ENCODE measurements at places on chromosomes 7 and 10. TPM values are rescaled to one million over a fixed set of nuclear protein-coding genes. Genes with fewer than 3 reads are reported as not detected.

ZNF365 gene
- total RNA-seq = not detected

ADAM12 gene
- total RNA-seq = 9.0 TPM

VAX1 gene
- 26.3 TPM for total RNA-seq

TMEM254 gene
- total RNA-seq = 16.6 TPM

TMEM176B gene
- total RNA-seq = 1.4 TPM

- no peak overlapping the region for H3K27ac ChIP-seq
- no peak overlapping the region for H3K4me3 ChIP-seq
- no peaks in the 10 kb centered on the region for H3K4me1 ChIP-seq
- no peak for DNase-seq
These were observed 109.6 kb downstream of the TCERG1L start for GRCh38 chr10:131201741-131202515.

- H3K4me1 ChIP-seq = peaks cover 37% of the 10 kb centered on the region
- H3K27me3 ChIP-seq = peaks cover 26% of the 10 kb centered on the region
- peak overlapping the region; percentile 76 for H3K4me3 ChIP-seq
- no peaks in the 10 kb centered on the region for H3K36me3 ChIP-seq
- H3K27ac ChIP-seq = no peak overlapping the region
These were observed 5.1 kb upstream of the ZNF503 start for GRCh38 chr10:75406462-75407223.

DNA sequence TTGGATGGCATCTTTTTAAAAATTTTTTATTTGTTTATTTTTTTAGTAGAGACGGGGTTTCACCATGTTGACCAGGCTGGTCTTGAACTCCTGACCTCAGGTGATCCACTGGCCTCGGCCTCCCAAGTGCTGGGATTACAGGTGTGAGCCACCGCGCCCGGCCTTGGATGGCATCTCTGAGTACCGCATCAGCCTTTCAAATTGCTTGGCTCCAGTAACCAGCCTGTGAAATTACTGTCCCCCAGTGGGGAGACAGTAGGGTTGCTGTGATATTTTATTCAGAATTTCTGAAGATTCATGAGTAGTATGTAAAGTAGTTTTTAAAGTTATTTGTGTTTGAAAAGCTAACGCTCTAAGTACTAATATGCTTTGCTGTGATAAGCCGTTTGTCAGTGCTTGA lies 1.2 kb downstream of the NUB1 start:
- no peaks in the 10 kb centered on the region for H3K27me3 ChIP-seq
- H3K27ac ChIP-seq = no peak overlapping the region
- H3K4me1 ChIP-seq = peaks cover 3% of the 10 kb centered on the region
- no peak overlapping the region for H3K4me3 ChIP-seq
- peaks cover 9% of the 10 kb centered on the region for H3K36me3 ChIP-seq

GRCh38 chr10:53619671-53620070 lies 847.1 kb upstream of the MBL2 start:
- H3K4me3 ChIP-seq = no peak overlapping the region
- H3K4me1 ChIP-seq = no peaks in the 10 kb centered on the region
- H3K36me3 ChIP-seq = no peaks in the 10 kb centered on the region
- H3K27ac ChIP-seq = no peak overlapping the region
- H3K27me3 ChIP-seq = no peaks in the 10 kb centered on the region
- no peak for DNase-seq

- no peaks in the 10 kb centered on the region for H3K36me3 ChIP-seq
- no peak for DNase-seq
- H3K27me3 ChIP-seq = no peaks in the 10 kb centered on the region
These were observed 209.4 kb upstream of the PRSS1 start for GRCh38 chr7:142539901-142540300.

DNA sequence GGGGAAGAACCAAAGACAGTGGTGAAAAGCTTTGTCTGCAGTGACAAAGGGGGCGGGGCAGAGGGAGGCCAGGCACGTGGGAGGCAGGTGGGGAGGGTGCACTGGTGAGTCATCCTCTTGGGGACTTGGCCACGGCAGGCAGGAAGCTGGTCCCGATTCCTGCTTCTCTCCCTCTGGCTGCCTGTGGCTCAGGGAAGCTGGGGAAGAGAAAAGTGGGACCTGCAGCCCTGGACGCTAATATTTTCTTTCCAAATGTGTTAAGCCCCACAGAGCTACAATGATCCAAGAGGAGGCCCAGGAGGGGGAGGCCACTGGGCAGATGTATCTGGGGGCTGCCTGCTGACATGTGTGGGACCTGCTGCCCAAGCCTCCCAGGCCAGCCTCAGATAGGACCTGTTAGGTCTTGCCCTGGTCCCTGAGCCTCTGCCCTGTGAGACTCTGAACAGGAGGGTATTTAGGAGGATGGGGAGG lies 231.8 kb downstream of the KCNMA1 start:
- peak overlapping the region; percentile 26 for H3K27ac ChIP-seq
- no peaks in the 10 kb centered on the region for H3K36me3 ChIP-seq
- H3K4me1 ChIP-seq = peaks cover 15% of the 10 kb centered on the region
- DNase-seq = peak; percentile 34
- peaks cover 3% of the 10 kb centered on the region for H3K27me3 ChIP-seq
- H3K4me3 ChIP-seq = no peak overlapping the region

- H3K36me3 ChIP-seq = peaks cover 4% of the 10 kb centered on the region
- H3K27ac ChIP-seq = no peak overlapping the region
- peaks cover 4% of the 10 kb centered on the region for H3K27me3 ChIP-seq
- no peak overlapping the region for H3K4me3 ChIP-seq
- DNase-seq = no peak
These were observed 7.6 kb downstream of the CHST12 start for GRCh38 chr7:2411049-2411448.

DNA sequence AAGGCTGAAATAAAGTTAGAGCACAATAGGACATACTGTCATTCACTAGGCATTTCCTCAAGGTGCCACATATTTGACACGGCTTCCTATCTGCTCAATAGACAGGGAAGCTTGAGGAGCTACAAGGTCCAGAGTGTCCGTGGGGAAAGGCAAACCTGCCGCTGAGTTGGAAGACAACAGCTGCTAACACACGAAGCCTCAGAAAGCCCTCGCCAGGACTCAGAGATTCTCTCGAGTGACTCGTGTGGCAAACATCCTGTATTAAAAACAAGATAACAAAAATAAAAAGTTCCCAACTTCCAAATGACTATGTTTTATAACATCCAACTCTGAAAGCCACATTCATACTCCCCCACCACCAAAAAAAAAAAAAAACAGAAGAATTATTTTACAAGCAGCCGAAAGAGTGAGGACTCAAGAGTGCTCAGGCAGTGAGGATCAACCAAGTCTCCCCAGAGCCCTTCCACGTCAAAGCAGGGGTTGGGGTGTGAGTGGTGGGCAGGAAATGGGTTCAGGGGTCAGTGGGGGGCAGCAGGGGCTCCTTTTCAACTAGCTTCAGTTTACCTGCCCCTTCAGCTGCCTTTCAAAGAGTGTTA lies 67.6 kb downstream of the STK17A start:
- no peak for DNase-seq
- peak overlapping the region; percentile 92 for H3K27ac ChIP-seq

- H3K36me3 ChIP-seq = no peaks in the 10 kb centered on the region
- no peak overlapping the region for H3K4me3 ChIP-seq
- peaks cover 9% of the 10 kb centered on the region for H3K4me1 ChIP-seq
- DNase-seq = peak; percentile 64
- no peaks in the 10 kb centered on the region for H3K27me3 ChIP-seq
- H3K27ac ChIP-seq = no peak overlapping the region
These were observed 87.7 kb upstream of the PRKCQ start for GRCh38 chr10:6667679-6668270.

DNA sequence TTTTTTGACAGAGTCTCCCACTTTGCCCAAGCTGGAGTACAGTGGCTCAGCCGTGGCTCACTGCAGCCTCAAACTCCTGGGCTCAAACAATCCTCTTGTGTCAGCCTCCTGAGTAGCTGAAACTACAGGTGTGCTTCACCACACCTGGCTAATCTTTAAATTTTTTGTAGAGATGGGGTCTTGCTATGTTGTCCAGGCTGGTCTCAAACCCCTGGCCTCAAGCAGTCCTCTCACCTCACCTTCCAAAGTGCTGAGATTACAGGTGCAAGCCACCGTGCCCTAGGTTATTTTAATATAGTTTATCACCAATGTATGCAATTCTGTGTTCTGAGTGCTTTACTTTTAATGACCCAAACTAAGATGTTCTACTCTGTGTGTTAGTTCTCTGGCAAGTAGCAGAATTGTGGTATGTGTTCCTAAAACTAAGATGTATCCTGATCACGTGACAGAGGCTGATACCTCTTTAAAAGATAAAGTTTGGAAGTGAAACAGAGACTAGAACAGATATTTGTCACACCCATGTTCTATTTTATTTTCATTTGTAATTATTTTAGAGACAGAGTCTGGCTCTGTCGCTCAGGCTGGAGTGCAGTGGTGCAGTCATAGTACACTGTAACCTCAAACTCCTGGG lies 22.1 kb upstream of the PFKFB3 start:
- H3K36me3 ChIP-seq = no peaks in the 10 kb centered on the region
- H3K27me3 ChIP-seq = peaks cover 8% of the 10 kb centered on the region
- no peak overlapping the region for H3K4me3 ChIP-seq
- no peak overlapping the region for H3K27ac ChIP-seq
- DNase-seq = no peak

- no peak overlapping the region for H3K27ac ChIP-seq
- no peak for DNase-seq
- peaks cover 5% of the 10 kb centered on the region for H3K4me1 ChIP-seq
- no peak overlapping the region for H3K4me3 ChIP-seq
These were observed 90.0 kb downstream of the C1GALT1 start for GRCh38 chr7:7272294-7272693.

- no peak for DNase-seq
- H3K27ac ChIP-seq = no peak overlapping the region
- peaks cover 6% of the 10 kb centered on the region for H3K4me1 ChIP-seq
- peaks cover 2% of the 10 kb centered on the region for H3K27me3 ChIP-seq
These were observed 212.3 kb upstream of the ZMIZ1 start for GRCh38 chr10:78856421-78856820.

GRCh38 chr7:139871820-139872219 lies 42.8 kb downstream of the TBXAS1 start:
- DNase-seq = no peak
- H3K27ac ChIP-seq = peak overlapping the region; percentile 81
- H3K4me1 ChIP-seq = peaks cover 18% of the 10 kb centered on the region
- peaks cover 2% of the 10 kb centered on the region for H3K27me3 ChIP-seq
- no peak overlapping the region for H3K4me3 ChIP-seq

DNA sequence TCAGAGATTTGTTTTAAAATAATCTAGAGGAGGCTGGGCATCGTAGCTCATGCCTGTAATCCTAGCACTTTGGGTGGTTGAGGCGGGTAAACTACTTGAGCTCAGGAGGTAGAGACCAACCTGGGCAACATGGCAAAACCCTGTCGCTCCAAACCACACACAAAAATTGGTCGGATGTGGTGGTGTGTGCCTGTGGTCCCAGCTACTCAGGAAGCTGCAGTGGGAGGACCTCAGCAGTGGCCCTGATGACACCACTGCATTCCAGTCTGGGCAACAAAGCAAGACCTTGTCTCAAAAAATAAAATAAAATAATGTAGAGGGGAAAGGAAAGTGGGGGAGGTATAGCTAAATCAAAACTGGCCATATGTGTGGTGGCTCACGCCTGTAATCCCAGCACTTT lies 13.9 kb upstream of the PPP3CB start:
- peaks cover 4% of the 10 kb centered on the region for H3K27me3 ChIP-seq
- no peak overlapping the region for H3K4me3 ChIP-seq
- DNase-seq = no peak
- no peak overlapping the region for H3K27ac ChIP-seq
- peaks cover 20% of the 10 kb centered on the region for H3K36me3 ChIP-seq

DNA sequence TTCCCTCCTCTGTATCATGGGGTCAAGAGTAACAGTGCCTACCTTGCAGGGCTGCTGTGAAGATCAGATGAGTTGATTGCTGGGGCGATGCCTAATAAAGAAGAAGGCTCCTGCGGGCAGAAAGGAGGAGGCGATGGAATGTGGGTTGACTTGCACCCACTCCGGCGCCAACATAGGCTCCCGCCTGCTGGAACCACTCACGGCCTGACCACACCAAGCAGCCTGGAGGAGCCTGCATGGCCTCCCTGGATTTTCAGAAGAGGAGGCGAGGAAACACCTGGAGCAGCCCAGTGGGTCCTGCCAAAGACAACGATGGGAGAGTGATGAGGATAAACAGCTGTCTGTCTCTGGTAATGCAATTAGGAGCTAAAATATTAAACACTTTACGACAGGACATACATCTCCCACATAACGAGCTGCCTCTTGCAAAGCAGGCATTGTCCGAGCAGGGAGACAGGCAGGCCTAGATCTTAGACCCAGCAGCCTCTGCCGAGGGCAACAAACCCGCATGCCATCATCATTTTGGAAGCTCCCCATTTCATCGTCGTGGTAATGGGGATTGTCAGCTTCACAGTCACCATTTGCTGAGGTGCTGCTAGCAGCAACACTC lies 302.9 kb upstream of the ZMIZ1 start:
- no peaks in the 10 kb centered on the region for H3K4me1 ChIP-seq
- peaks cover 4% of the 10 kb centered on the region for H3K36me3 ChIP-seq
- DNase-seq = no peak
- peaks cover 1% of the 10 kb centered on the region for H3K27me3 ChIP-seq
- no peak overlapping the region for H3K27ac ChIP-seq

- no peaks in the 10 kb centered on the region for H3K36me3 ChIP-seq
- H3K27me3 ChIP-seq = no peaks in the 10 kb centered on the region
- no peak overlapping the region for H3K27ac ChIP-seq
These were observed 57.2 kb upstream of the OPALIN start for GRCh38 chr10:96415891-96416554.

DNA sequence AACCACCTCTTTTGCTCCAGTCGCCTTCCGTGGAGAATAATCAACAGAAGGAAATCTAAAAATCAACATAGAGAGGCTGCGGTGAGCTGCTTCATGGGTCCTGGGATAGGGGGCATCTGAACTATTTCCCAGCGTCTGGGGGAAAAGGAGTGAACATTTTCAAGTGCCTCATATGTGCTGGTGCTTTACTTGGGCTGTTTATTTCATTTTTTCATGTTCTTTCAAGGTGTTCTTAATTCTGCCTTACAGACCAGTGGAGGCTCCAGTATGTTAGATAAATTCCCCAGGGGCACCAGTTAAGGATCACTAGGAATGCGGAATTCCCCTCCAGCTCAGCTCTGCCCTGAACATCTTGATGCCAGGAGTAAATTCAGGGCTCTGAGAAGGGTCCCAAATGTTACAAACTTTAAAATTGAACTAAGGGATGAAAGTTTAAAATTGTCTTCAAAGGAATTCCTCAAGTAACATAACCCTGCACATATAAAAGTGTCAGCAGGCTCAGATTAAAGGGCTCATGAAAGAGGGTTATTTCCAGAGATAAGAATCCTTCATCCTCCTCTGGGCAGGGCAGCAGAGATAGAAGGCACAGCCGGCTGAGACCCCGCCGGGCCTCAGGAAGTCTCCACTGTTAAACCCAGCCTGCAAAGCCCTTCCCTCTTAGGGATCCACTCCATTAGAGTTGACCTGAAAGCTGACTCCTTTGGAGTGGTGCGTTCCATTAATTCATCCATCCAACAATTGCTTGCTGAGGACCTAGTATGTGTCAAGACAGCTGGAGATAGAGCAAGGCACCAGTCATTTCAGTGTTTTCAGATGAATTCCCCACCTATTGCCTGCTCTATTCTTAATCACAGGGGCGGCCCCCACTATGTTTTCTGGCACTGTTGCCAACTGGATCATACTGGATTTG lies 345.8 kb downstream of the KCNMA1 start:
- peaks cover 10% of the 10 kb centered on the region for H3K4me1 ChIP-seq
- no peak for DNase-seq
- no peaks in the 10 kb centered on the region for H3K27me3 ChIP-seq
- H3K36me3 ChIP-seq = no peaks in the 10 kb centered on the region

GRCh38 chr10:810351-810846 lies 120.9 kb upstream of the DIP2C start:
- H3K36me3 ChIP-seq = peaks cover 61% of the 10 kb centered on the region
- H3K27ac ChIP-seq = no peak overlapping the region
- H3K4me1 ChIP-seq = no peaks in the 10 kb centered on the region
- H3K4me3 ChIP-seq = no peak overlapping the region
- peaks cover 14% of the 10 kb centered on the region for H3K27me3 ChIP-seq

Measured in endothelial cell (in vitro differentiated cells).